T1000 (cell line): ENCODE measurements at places on chromosomes 3 and 15.
A peak's percentile ranks its signal among the peaks of the same experiment; 100 is the strongest.

- DNase-seq = no peak
These were observed 4.3 kb downstream of the TMOD3 start for GRCh38 chr15:51833772-51834171.

DNA sequence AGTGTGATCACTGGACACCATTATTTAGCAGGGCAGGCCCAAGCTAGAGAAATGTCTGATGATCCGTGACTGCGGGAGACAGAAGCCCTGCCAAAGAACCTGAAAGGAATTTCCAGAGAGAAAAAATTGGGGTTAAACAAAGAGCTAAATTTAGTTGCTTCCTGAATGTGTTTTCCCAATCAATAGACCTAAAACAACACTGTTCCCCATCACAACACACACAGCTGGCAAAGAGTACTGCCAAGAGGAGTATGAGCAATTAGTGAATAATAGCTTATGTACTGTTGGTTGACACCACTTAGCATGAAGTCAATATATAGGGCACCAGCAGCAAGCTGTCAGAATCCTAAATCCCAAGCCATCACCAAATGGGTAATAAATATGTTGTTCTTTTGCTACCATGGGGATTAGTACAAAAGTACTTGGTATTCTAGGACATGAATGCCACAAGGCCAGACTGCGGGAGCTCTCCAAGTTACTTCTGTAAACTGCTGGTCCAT, 35.7 kb downstream of the CLK3 start:
- DNase-seq = no peak

- peak; percentile 53 for DNase-seq
These were observed at the start of gene VPS33B for GRCh38 chr15:91022075-91022831. TSS of gene VPS33B (minus strand) at chr15:91022594. CDS start at chr15:91022249, 345 bp downstream.

DNA sequence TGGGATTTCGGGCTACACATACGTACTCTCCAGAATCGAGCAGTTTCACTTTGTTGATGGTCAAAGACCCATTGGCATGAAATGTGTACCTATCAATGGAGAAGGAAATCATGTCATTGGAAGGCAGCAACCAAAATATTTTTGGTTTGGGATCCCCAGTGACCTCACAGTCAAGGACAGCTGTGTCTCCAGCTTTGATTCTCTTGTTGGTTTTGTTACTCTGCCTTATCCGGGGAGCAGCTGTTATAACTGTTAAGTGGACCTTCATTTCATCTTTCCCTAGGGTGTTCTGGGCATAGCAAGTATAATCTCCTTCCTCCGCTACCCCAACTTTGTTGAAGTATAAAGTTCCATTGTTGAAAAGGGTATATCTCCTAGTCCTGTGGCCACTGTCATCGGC, 23.0 kb downstream of the IGSF10 start:
- no peak for DNase-seq

DNA sequence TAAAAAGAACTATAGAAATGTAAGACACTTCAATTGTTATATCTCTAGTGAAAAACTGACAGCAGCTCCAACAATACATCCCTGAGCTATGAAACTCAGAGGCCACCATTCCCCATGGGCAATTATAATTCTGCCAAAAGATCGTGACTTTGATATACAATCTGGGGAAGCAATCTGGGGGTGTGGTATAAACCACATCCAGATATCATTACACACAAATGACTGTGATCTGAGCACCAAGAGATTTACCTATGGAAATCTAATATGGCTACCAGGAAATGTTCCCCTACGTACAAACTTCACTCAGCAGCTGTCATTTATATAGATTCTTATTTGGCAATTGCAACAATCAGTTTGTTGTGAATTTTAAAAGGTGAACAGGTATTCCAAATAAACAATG, 110.3 kb downstream of the FRMD5 start:
- DNase-seq = no peak

DNA sequence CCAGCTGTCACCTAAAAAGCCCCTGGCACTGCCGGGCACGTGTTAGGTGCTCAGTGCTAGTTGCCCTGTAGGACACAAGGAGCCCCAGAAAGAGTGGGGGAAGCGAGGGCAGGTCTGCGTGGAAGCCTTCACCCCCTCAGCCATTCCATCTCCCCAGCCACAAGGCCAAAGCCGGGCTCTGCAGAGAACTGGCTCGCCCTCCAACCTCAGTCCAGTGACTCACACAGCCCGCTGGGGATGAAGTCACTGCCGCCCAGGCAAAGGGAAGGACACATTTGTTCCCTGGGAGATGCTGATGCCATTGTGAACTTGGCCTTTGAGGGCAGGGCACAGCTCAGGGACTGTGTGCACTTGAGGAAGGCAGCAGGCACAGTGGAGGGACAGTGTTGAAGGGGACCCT, 48.1 kb downstream of the IQSEC1 start:
- DNase-seq = peak; percentile 55

DNA sequence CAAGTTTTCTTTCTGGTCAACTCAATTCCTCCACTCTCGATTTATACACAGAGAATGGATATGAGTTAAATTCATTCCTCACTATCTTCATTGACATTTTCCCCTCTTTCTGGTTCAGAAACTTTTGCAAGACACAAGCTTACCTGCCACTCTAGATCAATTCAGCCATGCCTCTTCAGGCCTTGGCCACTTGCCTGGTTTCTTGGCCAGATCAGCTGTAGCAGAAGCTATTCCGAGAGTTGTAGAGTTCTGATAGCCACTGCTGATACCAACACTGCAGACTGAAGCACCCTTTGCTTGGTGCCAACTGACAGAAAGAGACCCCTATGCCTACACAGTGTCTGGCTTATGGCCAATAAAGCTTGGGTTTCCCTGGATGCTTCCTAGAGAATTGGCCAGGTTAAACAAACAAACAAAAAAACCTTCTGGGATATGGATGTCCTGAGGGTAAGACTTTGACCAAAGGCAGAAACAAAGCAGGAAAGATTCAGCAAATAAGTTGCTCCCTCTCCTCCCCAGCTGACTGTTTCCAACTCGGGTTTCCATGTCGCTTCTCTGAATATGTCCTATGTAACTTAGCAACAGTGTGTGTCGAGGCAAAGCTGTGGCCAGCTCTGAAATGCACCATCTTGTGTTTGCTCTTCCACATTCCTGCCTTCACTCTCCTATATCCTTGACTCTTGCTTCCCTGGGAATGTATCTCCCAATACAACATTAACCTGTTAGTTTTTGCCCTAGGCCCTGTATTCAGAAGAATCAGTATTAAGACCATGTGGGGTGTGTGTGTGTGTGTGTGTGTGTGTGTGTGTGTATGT, 521.6 kb downstream of the EPHA3 start:
- DNase-seq = no peak

DNA sequence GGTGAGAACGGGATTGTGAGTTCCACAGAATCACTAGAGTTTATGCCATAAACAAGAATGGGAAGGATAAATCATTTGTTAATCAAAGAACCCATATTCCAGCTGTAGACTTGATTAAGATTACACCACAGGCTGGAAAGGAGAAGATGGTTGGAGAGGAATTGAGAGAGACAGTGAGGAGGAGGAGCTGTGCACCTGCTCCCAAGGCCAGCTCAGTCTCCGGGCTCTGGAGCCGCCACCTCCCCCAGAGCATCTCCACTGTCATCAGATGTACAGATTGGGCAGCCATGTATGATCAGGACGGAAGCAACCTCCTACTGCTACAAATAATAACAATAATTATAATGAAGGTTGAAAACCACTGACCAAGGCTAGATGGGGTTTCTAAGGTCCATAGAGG, 170.0 kb downstream of the MINAR1 start:
- DNase-seq = no peak

DNA sequence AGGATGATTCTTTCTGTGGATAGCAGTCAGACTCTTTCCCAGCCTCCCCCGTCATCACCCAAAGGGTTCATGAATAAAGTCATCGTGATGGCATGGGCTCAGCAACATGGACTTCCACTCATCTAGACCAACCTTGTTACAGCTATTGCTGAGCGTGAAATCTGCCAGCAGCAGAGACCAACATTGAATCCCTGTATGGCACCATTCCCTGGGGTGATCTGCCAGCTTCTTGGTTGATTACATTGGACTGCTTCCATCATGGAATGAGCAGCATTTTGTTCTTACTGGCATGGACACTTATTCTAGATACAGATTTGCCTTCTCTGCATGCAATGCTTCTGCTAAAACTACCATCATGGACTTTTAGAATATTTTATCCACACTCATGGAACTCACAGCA, 195.6 kb upstream of the AZI2 start:
- DNase-seq = no peak
